Activated naive CD4-positive, alpha-beta T cell treated with anti-CD3 and anti-CD28 coated beads, Interleukin-2, amount 50 U/mL, for 72 hours (primary cell): ENCODE measurements at places on chromosomes 12 and 14. TPM values are rescaled to one million over a fixed set of nuclear protein-coding genes. Genes with fewer than 3 reads are reported as not detected.

- DNase-seq = no peak
These were observed 5.1 kb upstream of the ACOT6 start for GRCh38 chr14:73607241-73607640.

DNA sequence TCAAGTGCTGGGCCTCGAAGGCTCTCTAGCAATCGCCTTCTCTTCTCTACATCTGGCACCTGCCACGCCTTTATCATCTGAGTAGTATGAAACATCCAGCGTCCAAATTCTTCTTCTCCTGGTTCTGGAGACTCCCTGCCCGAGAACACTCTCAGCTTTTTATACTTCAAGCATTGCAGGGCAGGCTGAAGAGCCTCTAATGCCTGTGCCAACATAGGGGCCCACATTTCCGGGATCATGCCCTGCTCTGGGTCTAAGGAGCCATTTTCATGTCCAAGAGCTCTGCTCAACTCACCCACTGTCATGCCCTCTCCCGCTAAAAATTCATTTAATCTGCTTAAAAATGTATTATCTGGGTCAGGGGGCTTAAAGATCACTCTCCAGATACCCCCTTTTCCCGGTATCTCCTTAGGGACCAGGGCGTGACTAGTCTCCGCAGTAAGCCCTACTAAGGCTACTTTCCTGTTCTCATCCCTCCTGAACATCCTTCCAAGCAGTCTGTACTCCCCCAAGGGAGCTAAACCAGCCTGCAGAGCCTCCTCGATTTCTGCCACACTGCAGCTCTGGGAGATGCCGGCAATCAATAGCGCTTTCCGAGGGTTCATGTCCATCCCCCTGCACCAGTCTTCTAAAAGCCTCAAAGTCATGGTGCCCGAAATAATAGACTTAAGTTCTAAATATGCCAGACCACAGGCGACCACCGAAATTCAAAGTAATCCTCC lies 940 bp downstream of the MOAP1 start:
- DNase-seq = no peak

DNA sequence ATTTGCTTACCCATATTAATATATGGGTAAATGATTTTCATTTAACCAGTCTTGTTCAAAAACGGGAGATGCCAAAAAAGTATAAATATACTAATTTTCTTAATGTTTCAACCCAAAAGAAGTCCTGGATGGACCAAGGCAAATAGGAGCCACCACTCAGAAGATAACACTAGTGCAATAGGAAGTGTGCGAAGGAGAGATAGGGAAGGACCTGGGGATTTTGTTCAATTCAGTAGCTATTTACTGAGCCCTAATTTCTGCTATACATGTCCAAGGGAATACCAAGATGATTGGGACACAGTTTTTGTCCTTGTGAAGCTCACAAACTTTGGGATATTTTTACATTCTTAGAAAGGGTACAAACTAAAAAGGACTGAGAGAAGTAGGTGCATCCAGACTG lies 1.5 kb downstream of the CMAS start:
- no peak for DNase-seq

DNA sequence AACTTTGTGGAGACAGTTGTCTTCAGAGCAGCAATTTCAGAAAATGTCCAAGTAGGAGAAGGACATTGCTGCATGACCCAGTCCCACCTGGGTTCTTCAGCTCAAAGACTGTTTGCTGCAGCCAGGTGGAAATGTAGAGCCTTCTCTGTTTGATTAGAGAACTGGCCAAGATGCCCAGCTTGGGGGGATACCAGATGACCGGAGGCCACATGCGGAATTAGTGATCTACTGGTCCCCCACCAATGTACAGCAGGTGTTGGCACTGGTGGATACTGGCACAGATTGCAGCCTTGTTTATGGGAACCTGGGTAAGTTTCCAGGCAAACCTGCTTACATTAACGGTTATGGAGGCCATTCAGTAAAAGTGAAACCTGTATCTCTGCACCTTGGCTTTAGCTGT lies 555.3 kb downstream of the SLC6A15 start:
- DNase-seq = no peak

GRCh38 chr12:121980191-121980891 lies 41.3 kb upstream of the BCL7A start:
- DNase-seq = no peak

ATL1 gene
- total RNA-seq = 1.3 TPM

- no peak for DNase-seq
These were observed 20.3 kb downstream of the RHOF start for GRCh38 chr12:121773011-121773777.

PMCH gene
- 0.35 TPM for total RNA-seq

GRCh38 chr12:2447861-2448260 lies 346.9 kb upstream of the FKBP4 start:
- DNase-seq = no peak

DNA sequence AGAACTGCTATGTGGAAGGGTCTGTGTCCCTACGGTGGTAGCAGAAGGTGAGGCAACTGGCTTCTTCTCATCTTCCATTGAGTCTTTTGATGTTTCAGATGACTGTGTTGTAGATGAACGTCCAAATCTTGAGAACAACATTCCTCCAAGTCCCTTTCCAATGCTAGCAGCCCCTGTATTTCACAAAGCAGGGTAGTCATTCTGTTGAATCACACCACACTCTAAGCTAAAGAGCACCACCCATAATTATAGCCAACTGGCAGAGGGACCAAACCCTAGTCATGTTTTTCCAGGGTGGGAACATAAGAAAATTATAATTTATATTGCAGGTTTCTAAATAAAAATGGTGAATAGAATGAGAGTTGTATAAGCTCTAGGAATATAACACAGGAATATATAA lies 98.7 kb downstream of the DDHD1 start:
- DNase-seq = no peak

PLBD1 gene
- not detected for total RNA-seq

DNA sequence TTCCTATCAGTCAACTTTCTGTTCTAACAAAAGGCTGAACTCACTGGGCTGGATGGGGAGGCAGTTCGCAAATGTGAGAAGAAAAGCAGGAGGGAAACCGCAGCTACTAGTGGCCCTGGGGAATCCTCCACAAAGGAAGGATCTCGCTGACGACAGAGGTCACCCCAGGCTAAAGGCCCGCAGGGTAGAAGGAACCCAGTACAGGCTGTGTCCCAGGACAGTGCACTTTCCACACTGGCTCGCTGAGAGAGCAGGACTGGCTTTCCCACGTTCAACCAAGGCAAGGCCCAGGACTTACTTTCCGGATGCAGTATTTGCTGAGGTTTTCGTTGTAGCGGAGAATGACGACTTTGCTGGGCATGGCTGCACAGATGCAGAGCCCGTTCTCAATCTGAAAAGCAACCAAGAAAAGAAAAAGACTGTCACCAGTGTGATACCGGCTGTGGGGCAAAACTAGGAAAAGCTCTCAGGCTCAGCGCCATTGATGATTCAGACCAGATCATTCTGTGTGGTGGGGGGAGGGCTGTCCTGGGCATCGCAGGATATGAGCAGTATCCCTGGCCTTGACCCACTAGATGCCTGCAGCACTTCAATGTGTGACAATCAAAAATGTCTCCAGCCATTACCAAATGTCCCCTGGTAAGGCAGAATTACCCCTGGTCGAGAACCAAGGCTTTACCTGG lies 36.3 kb downstream of the PRKAB1 start:
- DNase-seq = no peak

RDH16 gene
- total RNA-seq = 0.93 TPM

KRT2 gene
- not detected for total RNA-seq

- no peak for DNase-seq
These were observed 797.4 kb downstream of the RPS29 start for GRCh38 chr14:48788771-48789170.

SYCP3 gene
- 0.21 TPM for total RNA-seq

DNA sequence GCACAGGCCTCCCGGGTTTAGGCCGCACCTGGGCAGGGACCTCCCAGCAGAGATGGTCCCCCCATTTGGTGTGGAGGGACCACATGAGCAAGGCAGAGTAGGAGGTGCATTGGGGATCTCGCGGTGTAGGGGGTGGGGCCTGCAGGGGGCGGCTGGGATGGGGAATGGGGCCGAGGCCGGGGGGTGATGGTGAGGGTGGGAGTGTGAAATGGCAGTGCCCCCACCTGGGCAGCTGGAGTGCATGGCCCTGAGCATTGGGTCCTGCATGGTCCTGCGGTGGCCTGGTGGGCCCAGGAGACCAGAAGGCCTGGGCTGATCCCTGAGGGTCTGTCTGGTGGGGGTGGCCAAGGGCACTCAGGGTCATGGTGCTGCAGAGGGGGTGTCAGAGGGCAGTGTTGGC lies 111.8 kb downstream of the KIF26A start:
- no peak for DNase-seq

DNA sequence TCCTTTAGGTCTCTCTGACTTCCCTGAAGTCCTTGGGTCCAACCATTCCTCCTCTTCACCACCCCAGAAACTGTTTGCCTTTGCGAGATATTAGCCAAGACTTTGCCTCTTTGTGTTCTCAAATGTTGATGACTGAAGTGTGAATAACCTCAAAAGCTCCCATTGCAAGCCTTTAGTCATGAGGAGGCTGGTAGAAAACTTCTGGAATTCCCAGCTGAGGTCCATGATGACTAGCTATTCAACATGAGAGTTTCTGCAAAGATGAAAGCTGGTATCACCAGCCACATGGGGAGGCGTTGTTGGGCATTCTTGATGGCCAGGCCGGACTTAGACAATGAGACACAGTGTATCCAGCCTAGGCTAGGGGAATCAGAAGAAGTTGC lies 111.7 kb downstream of the TBX5 start:
- no peak for DNase-seq

DNA sequence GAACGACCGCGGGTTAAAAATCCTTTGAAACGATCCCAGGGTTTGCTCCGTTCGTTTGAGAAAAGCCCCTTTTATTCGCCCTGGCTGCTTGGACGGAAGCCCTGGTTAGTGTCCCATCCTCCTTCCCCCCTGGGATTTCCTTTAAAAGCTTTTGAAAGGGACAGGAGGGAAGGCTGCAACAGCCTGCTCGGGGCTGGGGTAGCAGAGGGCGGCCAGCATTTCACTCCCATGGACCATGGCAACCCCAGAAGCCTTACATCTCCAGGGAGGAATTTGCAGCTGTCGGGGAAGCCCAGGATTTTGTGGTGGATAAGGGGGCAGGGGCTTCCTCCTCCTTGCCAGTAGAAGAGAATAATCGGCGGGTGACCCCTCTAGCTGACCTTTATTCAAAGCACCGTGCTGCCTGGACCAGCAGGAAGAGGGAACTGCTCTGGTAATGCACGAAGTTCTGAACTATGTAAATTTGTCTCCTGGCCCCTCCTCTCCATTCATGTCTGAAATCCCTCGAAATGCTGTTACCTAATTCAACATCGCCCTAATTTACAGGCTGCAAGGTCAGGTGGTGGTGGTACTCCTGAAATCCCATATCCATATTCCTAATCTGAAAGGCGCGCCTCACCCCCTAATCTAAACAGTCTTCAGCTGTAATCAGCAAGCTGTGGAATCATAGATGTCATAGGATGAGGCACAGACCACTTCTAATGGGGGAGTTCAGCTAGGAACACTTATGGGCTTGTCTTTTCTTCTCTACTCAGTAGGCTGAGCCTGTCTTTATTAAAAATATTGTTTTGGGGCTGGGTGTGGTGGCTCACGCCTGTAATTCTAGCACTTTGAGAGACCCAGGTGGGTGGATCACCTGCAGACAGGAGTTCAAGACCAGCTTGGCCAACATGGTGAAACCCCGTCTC lies 1.0 kb upstream of the CLIP1 start:
- DNase-seq = no peak

GRCh38 chr12:28611449-28611848 lies 421.2 kb downstream of the CCDC91 start:
- DNase-seq = no peak

EFS gene
- total RNA-seq = not detected

DNA sequence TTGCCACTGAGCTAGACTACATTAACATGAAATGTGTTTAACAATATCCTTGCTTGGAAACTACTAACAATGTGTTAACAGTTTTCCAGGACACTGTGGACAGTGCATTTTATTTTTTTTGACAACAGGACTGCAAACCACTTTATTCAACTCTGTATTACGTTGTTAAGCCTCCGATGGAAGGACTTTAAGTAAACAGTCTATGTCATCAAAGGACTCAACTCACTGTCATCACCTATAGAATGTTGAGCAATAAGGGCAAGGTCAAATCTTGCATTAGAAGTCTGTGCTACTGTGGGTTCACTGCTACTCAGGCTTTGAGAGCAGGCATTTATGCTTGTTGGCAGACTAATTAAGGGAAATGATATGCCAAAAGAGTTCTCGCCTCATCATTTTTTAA lies 483.7 kb downstream of the FLRT2 start:
- DNase-seq = no peak

RIMBP2 gene
- not detected for total RNA-seq

FOXJ2 gene
- total RNA-seq = 14.3 TPM

- no peak for DNase-seq
These were observed 51.6 kb upstream of the DLK1 start for GRCh38 chr14:100674897-100675619.
